H4 (cell line): ENCODE measurements at places on chromosomes 5 and 9. TPM values are rescaled to one million over a fixed set of nuclear protein-coding genes. Genes with fewer than 3 reads are reported as not detected.

PCDHA9 gene
- total RNA-seq, result 0.08 TPM in 1 of 2 replicates, not detected in the other

- DNase-seq, result no peak
Measured at GRCh38 chr5:14146725-14147124, 3.6 kb downstream of the TRIO start.

- DNase-seq, result no peak
Measured at GRCh38 chr5:58227858-58228257, 232.0 kb downstream of the PLK2 start.

- DNase-seq, result no peak
Measured at GRCh38 chr5:24998641-24999040, 353.9 kb upstream of the CDH10 start.

DNA sequence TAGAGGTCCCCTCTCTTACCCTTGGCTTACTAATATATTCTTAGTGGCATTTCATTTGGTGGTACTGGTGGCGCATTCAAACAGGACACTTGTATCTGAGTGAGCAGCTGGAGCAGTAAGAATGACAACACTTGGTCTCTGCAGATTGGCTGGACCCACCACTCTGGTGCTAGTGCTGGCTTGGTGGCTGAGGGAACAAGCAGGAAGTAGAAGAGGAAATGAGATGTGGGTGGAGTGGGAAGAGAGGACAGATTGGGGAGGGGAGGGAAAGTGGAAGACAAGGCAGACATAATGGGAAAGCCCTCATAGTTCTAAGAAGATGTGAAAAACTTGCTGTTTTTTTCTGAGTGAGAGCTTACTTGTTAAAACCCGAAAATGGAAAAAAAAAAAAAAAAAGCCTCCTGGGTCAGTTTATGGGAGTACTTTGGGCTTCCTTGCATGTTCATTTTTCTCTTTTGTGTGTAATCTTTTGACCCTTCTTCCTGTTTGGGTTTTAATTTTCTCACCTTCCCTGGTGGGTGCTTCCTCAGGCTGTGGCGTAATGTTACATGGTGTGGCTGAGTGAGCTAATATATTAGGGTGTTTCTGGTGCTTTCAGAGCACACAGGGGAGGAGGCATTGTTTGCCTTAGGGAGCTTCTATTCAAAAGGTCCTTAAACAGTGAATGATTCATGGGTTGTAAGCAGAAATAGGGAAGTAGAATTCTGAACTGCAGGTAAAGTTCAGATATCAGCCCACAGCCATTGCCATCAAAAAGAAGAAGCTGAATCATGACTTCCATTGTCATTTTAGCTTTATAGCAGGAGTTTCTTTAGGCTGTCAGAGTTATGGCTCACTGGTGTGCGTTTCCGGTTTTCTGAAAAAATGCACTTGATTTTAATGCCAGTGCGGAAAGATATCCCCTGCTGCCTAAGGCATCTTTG is 52.3 kb downstream of the TLE4 start:
- DNase-seq, result peak; percentile 19
